NCI-H1436 treated with DMSO at 0.1 percent for 48 hours (cell line): ENCODE measurements at places on chromosomes 1 and 21.

- DNase-seq: no peak
These were observed 23.2 kb downstream of the CDC73 start for GRCh38 chr1:193144999-193145398.

DNA sequence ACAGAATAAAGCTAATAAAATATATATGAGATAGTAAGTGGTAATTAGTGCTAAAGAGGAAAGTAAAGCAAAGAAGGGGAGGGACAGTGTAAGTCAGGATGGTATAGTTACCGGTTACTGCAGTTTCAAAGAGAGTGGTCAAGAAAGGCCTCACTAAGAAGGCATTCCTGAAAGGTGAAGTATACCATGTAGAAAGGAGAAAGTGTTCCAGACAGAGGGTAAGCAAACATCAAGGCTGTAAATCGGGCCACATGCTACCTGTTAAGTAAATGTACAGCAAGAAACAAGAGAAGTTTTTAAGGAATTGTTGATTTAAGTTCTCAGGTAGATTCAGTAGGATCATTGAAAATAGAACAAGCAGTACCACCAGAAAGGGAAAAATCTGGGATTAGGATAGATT, 9.7 kb downstream of the DESI2 start:
- DNase-seq: no peak

- DNase-seq: no peak
These were observed 88.2 kb downstream of the RABGAP1L start for GRCh38 chr1:174247472-174247871.

- no peak for DNase-seq
These were observed 16.5 kb upstream of the PIGV start for GRCh38 chr1:26771285-26771642.

DNA sequence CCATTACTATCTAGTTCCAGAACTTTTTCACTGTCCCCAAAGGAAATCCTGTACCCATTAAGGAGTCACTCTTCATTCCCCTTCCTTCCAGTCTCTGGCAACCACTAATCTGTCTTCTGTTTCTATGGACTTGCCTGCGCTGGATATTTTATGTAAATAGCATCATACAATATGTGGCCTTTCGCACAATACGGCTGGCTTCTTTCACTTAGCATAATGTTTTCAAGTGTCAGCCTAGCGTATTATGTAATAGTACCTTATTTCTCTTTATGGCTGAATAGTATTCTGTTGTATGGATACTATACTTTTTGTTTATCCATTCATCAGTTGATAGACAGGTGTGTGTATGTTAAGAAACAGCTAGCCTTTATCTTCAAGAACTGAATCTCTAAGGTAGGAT, 14.3 kb downstream of the ATF3 start:
- no peak for DNase-seq

DNA sequence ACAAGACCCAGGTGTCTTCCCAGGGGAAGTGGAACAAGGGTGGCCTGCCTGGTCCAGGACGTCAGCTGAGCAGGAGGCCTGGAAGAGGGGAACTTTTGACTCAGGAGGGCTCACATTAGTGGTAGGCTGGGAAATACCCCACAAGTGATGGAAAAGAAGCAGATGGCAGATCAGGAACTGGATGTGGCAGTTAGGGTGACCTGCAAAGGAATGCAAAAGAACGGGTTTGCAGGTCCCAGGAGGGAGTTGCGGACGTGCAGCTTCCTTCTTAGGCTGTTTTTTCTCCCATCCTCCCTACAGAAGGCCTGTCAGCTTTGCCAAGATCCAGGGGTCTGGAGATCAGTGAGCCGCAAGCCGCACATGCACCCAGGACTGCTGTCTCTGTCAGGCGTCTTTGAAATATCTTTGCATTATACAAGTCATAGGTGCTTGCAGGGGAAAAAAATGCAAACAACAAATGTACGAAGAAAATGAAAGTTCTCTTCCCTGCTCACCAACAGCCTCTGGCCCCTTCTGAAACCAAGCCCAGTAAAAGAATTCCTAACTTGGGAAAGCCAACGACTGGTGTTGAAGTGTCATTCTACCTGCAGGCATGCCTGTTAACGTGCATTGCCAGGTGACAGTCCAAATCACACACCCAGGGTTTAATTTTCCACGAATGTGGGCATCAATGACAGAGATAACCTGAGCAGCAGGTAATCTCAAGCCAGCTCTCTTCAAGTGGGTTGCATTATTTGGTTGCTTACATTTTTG, 34.4 kb downstream of the NENF start:
- DNase-seq: no peak

DNA sequence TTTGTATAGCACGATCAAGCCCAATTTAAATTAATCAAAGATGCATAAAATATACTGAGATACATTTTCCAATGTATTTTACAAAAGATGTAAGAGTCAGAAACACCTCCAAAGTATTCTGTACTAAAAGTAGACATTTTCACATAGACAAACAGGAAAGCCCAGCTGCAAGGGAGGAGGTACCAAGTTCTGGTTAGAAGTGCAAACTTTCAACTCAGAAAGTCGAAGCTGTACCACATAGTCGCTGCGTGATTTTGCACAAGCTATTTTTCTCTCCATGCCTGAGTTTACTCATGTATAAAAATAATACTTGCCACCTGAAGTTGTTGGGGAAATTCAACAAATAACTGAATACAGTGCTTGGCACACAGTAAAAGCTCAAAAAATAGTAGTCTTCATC, 5.6 kb upstream of the HNRNPU start:
- DNase-seq: no peak

DNA sequence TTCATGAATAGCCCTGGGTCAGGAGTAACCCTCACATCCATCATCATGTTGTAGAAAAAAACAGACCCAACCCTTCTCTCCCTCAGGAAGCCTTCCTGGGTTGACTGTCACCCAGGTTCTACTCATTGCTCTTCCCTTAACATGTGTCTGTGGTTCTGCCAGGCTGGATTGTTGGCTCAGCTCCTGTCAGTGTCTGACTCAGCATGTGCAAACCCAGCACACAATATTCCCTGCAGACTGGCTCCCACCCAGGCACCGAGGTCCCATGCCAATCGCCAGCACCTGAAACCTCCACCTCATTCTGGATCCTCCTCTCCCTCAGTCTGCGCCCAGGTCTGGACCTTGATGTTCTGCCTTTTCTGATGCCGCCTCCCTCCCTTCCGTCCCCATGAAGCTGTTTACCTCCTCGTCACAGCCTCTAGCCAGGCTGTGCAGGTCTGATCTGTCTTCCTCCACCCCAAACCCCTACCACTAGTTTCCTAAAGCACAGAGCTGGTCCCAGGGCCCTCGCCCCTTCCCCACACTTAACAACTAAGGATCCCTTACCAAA, 4.3 kb upstream of the S100A8 start:
- DNase-seq: no peak

GRCh38 chr1:190578017-190578416, 100.4 kb upstream of the BRINP3 start:
- DNase-seq: no peak

- no peak for DNase-seq
These were observed 7.4 kb upstream of the NEXN start for GRCh38 chr1:77881061-77881460.

DNA sequence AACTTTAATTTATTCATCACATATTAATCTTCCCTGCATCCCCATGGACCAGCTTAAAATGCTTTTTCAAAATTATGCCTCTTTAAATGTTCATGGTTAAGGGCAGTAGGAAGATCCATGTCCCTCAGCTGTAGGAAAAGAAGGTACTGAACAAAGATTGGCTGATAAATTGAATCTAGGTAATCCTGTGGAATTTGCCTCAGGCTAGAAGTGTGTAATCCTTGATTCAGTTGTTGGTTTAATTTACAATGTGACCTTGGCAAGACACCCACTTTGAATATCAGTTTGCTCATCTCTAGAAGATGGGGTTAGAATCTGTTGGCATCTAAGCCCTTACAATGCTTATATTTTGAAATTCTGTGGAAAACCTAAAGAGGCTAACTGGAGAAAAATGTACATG, 6.1 kb downstream of the TTC4 start:
- DNase-seq: no peak

DNA sequence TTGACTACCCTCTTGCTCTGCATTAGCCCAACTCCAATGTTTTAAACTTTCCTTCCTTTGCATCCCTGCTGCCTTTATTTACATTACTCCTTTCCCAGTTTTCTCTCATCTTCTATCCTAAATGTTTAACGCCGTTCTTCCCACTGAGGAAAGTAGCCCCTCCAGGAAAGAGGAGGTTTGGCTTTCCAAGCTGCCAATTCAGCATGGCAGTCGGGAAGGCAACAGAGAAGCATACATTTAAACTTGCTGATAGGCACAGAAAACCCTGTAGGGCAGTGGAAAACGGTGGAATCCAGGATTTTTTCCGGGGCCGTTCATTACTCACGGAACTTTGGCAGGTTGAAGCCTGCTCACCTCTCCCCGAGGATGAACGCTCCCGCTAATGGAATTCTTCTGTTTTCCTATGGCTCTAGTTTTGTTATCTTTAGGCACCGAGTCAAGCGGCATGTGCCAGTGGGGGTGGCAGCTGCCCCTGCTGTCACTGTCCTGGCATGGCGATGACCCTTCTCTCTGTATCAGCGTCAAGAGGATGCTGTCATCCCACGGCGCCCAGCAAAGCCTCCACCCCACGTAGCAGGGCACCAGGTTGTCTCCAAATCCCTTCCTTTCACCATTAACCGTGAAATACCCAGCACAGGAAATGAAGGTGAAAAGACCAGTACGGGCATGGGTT, 48.3 kb downstream of the ZBTB18 start:
- no peak for DNase-seq

DNA sequence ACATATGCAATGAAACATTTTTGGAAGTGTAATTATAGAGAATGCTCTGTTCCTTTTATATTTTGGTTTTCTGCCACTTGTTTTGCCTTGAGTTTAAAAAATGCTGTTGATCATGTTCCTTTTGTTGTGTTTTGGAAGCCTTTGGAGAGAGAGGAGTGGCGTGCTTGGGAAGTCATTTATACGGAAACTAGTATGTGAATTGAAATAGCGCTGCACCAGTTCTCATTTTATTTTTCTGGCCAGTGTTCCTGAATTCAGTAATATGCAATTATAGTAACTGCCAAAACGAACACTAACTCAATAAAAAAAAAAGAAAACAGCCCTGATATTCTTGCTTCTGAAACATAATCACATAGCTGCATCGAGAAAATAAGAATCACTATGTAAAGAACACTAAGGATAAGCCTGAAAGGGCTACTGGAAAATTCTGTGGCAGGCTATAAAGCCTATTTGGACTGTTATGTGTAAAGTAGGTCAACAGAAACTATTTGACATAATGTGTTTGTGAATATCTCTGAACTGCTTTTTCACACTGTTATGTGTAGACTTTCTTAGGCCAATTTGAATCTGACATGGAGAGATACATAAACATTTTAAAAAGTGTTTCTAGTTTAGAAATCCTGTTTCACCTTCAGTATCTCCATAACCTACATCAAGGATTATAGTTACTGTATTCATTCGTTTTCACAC, 742.0 kb downstream of the KCNT2 start:
- no peak for DNase-seq

DNA sequence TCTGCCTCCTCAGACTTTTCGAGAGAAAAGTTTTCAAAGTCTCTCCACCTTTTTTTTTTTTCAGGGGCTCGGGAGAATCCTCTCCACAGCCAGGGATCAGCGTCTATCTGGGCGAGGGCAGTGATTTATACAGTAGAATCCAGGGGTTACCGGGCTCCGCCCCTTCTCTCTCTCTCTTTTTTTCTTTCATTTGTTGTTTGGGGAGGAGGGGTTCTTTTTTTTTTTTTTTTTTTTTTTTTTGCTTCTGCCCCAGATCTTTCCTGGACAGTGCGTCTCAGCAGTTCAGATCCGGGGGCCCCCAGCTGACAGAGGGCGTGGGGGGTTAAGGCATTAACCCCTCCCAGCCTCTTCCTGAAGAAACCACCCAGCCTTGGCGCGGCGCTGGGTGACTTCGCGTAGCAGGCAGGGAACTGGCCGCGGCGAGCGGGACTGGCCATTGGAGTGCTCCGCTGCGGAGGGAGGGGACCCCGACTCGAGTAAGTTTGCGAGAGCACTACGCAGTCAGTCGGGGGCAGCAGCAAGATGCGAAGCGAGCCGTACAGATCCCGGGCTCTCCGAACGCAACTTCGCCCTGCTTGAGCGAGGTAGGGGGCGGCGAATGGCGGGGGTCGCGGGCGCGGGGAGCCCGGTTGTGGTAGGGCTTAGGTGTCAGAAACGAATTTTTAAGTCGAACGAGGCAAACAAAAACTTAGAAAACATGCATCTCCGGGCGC, at the start of gene S1PR1:
TSS of gene S1PR1 (plus strand) at position 504 of the 713 bp plus-strand sequence. CDS start 1,966 bp downstream, outside the sequence.
- DNase-seq: no peak

DNA sequence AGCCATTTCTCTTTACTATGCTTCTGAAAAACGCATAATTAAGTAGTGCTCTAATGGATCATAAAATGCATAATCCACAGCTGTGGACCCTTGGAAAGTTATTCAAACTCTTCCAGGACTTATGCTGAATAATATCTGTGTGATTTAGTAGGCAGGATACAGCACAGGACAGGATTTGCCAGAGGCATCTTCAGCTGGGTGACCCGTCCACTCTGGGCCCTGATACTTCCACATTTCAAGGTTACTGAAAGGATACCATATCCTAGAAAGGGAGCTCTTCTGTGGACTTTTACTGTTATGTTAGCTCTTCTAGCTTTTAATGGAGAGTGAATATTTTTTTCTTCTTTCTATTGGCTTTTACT, 49.6 kb downstream of the MAP10 start:
- DNase-seq: no peak

GRCh38 chr1:17566892-17567291, 27.4 kb downstream of the ARHGEF10L start:
- no peak for DNase-seq

DNA sequence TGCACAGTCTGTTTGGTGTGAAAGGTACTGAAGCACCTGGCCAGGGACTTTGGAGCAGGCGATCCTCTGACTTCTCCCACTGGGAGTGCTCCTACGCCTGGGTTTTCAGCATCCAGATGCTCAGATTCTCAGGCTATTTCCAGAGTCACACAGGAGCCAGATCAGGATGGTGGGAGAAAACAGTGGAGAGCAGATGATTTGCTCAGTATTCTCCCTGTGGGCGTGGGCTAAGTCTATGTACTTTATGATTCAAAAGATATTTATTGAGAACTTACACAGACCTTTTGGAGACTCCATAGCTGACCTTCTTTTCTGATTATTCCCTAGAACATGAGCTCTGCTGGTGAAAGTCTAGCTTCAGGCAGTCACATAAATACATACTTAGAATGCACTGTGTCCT, 134.6 kb downstream of the TENT5C start:
- DNase-seq: no peak

DNA sequence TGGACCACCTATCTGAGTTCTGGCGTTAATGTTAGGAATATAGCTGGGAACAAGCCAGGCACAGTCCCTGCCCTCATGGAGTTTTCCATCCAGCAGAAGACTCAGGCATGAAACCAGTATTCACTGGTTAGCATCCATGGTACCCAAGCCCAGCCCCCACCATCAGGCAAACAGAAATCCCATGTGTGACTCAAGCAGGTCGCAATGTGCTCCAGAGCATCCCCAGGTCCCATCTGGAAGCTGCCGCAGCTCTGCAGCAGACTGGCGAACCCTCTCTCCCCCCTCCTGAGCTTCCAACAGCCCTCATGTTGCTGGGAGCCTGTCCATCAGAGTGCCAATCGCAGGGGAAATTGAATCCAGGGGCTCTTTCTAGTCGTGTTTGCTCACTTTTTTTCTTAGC, 174.2 kb downstream of the RRAGC start:
- no peak for DNase-seq
